ENCODE measurements at places on chromosomes 6 and 20. TPM values are rescaled to one million over a fixed set of nuclear protein-coding genes. Genes with fewer than 3 reads are reported as not detected.

Gene FABP7
- total RNA-seq, result not detected

Gene ANGPT4
- not detected for total RNA-seq

Gene ZNF391
- total RNA-seq, result 0.27 TPM

Gene HNF4A
- not detected for total RNA-seq

Gene NRSN1
- not detected for total RNA-seq

Gene IP6K3
- total RNA-seq, result not detected

Gene HAO1
- total RNA-seq, result not detected

Gene ROS1
- not detected for total RNA-seq

Gene VNN1
- 0.69 TPM for total RNA-seq

Gene SLC32A1
- not detected for total RNA-seq

Gene MAP3K5
- 10.1 TPM for total RNA-seq

Gene OVOL2
- total RNA-seq, result not detected

Gene EPHA7
- not detected for total RNA-seq

Gene CD93
- total RNA-seq, result 394 TPM

Gene TENT5A
- 8.0 TPM for total RNA-seq
